ENCODE measurements at places on chromosomes 6 and 20.

- peak; percentile 13 for DNase-seq
Measured at GRCh38 chr6:47633141-47633540, 65.2 kb upstream of the ADGRF4 start.

- DNase-seq, result no peak
Measured at GRCh38 chr6:22112461-22112860, 184.4 kb downstream of the PRL start.

DNA sequence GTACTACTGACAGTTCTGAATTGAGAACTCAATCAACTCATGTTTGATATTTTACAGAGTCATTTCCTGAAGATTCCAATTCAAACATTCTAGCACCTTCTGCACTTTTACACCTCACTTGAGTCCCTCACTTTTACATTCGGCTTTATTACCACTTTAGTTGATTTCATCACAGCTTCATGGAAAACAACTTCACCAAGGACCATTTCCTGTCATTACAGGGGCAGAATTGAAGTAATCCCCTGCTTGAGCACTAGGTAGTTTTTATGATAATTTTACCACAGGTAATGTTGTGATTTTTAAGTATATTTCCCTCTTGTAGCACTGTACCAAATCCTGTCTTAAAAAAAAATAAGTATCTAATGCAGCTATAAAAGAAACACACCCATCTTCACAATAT, 312.9 kb downstream of the BTBD9 start:
- no peak for DNase-seq

DNA sequence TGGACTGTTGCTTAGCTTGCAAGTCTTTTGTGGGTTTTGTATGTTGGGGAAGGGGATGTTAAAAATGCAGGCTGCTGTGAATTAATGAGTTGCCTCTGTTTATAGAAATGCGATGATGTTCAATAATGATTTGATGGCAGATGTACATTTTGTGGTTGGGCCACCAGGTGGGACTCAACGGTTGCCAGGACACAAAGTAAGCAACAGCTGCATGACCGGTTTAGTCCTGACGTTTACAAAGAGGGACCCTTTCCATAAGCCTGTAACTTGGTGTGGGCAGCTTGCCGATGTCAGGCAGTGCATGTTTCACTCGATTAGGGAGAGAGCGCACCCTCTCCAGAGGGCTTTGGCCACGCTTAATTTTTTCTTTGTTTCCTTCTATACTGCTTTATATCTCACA, 1.3 kb downstream of the BTBD3 start:
- DNase-seq, result peak; percentile 87

DNA sequence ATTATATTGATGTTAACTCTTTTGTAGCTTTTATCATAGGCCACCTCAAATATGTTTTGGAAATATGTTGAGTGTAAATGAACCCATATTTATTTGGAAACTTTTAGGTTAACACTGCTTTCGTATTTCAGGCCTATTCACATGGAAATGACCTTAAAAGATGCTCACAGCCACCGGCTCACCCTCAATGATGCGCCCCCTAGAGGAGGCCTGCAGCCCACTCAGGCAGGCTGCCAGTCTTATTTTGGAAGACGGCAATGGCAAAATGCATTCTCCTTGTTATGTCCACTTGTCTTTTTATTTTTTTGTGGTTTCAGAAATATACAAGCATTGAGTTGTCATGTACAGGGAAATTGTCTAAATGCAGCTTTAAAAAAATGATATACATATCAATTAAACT, 869.7 kb downstream of the PHF3 start:
- no peak for DNase-seq

- no peak for DNase-seq
Measured at GRCh38 chr6:108565893-108566292, 5.2 kb downstream of the FOXO3 start.

GRCh38 chr20:22248051-22248667, 336.2 kb downstream of the FOXA2 start:
- peak; percentile 13 for DNase-seq

DNA sequence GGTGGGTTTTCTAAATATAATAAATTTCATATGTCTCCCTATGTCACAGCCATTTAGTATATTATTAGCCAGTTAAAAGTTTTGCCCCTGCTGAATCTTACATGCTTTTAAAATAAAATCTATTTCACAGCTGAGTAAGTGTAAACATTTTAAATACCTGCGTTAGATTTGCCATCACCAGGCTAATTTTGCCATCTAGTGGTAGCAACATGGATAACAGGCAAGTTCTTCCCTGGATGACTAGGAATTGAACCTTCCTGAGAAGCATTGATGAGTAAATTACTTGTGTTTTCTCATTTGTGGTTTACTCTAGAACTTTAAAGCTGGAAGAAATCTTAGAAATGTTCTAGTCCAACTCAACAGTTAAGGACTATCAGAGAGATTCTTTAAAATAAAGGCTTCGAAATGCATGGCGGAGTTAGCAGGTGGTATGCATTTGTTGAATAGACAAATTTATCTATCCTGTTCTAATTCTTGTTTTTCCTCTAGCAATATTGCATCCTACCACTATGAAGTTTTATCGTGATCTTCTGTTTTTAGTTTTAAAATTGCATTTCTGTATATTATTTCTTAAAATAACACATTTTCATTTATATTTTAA, 2.6 kb downstream of the PRSS35 start:
- DNase-seq, result peak; percentile 20

- no peak for DNase-seq
Measured at GRCh38 chr6:46903175-46903574, 18.6 kb downstream of the ADGRF5 start.

DNA sequence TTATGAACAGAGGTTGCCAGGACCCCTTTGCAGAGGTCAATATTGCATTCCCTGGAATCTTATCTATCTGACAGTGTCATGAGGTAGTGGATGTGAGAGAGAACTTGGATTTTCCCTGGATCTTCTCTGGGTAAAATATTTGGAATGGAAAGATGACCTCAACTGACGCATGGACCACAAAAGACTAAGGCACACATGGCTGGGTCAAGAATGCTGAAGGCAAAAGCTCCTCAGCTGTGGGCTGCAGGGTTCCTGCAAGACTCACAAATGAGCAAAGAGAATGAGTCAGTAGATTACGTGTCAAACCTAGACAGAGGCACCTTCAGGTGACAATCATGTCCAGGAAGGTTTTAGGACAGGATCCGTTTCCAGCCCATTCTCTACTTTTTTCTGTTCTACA, 484.0 kb downstream of the C6orf118 start:
- DNase-seq, result no peak

GRCh38 chr6:108966855-108967755, 118.9 kb downstream of the ARMC2 start:
- DNase-seq, result no peak

GRCh38 chr6:63912887-63913286, 277.3 kb downstream of the PHF3 start:
- DNase-seq, result no peak

GRCh38 chr6:132590362-132590761, 821 bp upstream of the TAAR5 start:
- DNase-seq, result no peak

GRCh38 chr6:112470950-112471349, 123.8 kb downstream of the RFPL4B start:
- no peak for DNase-seq

DNA sequence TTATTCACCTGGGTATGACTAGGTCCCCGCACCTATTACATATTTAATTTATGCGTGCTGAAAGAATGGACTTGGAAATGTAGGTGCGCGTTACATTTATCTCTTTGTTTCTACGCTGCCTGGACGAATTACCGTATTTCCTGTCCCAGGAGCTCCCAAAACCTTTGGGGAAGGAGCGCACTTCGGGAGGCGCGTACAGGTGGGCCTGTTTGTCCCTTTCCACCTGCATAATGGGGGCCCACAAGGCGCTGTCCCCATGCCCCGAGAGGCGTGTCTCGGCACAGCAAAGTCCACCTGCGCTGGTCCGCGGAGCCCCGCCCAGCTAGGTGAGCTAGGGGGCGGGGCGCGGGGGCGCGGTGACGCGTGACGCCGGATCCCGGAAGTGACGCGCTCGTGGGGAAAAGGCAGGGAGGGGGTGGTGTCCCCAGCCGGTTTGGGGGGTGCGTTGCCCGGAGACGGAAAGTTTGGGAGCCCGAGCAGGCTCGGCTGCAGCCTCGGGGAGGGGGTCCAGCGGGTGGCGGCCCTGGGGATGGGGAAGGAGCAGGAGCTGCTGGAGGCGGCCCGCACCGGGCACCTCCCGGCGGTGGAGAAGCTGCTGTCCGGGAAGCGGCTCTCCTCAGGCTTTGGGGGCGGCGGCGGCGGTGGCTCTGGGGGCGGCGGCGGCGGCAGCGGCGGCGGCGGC, at the start of gene ANKS1A:
Gene ANKS1A (plus strand): TSS at position 382 of the 682 bp plus-strand sequence. CDS start 148 bp downstream, at position 530.
- DNase-seq, result peak; percentile 81

GRCh38 chr20:57214427-57214826, 52.0 kb downstream of the BMP7 start:
- DNase-seq, result no peak

- DNase-seq, result no peak
Measured at GRCh38 chr6:163712566-163712961, 298.0 kb downstream of the QKI start.

- DNase-seq, result no peak
Measured at GRCh38 chr20:43102394-43102793, 87.3 kb downstream of the PTPRT start.

- DNase-seq, result peak; percentile 51
Measured at GRCh38 chr6:105991561-105992314, 94.4 kb upstream of the PRDM1 start.

- DNase-seq, result peak; percentile 51
Measured at GRCh38 chr6:16206595-16207037, 31.8 kb upstream of the GMPR start.

DNA sequence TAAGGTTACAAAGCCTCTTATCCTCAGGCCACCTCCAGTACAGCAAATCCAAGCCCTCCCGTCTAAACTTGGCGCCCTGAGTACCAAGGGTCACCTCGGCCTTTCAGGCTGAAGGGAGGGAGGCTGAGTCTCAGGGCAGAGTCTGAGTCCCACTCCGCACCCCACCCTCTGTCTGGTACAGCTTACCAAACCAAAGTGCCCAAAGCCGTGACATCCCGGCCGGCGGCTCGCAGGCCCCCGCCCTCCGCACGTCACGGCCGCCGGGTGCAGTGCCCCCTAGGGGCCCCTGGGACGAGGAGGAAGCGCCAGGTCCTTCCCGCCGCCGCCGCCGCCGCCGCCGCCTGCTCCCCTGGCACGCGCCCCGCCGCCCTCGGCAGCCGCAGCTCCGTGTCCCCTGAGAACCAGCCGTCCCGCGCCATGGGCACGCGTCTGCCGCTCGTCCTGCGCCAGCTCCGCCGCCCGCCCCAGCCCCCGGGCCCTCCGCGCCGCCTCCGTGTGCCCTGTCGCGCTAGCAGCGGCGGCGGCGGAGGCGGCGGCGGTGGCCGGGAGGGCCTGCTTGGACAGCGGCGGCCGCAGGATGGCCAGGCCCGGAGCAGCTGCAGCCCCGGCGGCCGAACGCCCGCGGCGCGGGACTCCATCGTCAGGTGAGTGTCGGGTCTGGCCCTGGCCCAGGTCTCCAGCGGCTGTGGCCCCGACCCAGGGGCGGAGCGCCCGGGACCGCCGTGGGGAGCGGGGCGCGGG, at the start of gene MTHFD1L:
Gene MTHFD1L (plus strand): TSS at position 297 of the 741 bp plus-strand sequence. CDS start 121 bp downstream, at position 418.
- peak; percentile 29 for DNase-seq

- DNase-seq, result no peak
Measured at GRCh38 chr20:41192575-41192974, 55.2 kb downstream of the PLCG1 start.

DNA sequence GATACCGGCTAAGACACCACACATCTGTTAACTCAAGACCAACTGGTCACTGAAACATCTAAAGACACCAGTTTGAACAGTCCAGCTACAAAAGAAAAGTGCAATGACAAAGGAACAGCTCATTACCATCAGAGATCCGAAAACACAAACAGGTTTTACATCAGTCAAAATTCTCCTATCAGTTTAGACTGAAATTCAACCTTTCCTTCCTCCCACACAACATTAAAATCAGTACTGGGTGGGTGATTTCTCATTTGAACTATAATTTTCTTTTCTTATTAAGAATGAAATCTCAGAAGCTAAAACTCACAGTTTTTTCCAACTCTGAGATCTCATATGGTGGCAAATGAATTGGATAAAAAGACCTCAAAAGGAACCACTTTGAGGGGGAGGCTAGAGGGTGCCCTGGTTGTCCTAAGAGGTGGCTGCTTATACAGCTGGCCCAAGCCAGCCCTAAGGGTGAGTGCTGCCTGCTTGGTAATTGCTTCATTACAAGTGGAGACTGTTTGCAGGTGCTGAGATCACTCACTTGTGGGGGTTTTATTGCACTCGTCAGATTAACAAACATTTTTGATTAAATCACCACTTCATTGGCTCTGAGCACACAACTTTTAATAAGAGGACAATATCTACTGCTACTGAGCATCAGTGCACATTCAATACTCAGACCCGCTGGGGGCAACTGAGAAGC, 4.3 kb downstream of the CCDC167 start:
- DNase-seq, result no peak

GRCh38 chr6:70474751-70475150, 61.4 kb downstream of the FAM135A start:
- DNase-seq, result no peak

DNA sequence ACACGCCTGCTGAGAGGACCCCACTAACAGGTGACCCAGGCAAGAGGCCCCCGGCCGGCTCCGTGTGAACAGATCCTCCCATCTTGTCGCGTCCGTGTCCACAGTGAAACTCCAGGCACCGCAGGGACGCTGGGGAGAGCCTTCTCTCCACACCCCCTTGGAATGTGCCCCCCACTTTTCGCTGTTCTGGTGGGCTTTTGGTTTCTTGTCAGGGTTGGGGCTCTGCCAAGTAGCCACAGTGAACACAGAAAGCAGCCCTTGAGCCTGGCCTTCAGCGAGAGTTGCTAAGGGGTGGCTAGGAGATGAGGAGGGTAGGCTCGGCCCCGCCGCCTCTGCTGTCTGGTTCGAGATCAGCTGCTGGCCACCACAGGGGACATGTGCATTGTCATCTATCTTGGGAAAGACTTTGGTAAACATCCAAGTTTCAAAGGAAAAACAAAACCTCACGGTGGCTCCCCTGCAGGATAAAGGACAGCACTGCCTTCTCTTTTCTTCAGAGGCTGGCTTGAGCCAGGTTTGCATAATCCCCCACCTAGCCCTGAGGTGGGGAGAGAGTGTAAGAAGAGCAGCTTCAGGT, 22.7 kb downstream of the SYNDIG1 start:
- peak; percentile 42 for DNase-seq

GRCh38 chr20:38434301-38434741, 807 bp downstream of the SNHG17 start:
- no peak for DNase-seq

GRCh38 chr6:151112130-151112529, 127.6 kb upstream of the AKAP12 start:
- no peak for DNase-seq

DNA sequence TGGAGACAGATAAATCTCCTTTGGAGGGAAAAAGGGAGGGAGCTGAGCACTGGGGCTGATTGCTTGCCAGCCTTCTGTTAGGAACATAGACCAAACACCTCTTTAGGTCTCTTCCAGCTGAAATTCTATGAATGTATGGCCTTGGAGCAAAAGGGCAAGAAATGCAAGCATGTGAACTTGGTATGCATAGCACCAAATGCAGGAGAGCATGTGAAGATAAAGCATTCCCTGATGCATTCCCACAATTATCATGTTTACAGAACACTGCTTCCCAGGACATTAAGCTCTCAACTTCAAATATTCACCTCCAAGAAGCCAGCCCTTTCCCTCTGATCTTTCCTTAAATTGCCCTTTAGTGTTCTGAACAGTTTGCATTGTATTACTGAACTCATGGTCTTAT, 15.6 kb downstream of the RIPOR2 start:
- no peak for DNase-seq
